ENCODE measurements at places on chromosomes 13 and 19. TPM values are rescaled to one million over a fixed set of nuclear protein-coding genes. Genes with fewer than 3 reads are reported as not detected.

The PTH2 gene
- not detected for total RNA-seq

The DKKL1 gene
- total RNA-seq: not detected

- no peak for DNase-seq
Observed at GRCh38 chr13:28339419-28339818, 155.5 kb downstream of the FLT1 start.

DNA sequence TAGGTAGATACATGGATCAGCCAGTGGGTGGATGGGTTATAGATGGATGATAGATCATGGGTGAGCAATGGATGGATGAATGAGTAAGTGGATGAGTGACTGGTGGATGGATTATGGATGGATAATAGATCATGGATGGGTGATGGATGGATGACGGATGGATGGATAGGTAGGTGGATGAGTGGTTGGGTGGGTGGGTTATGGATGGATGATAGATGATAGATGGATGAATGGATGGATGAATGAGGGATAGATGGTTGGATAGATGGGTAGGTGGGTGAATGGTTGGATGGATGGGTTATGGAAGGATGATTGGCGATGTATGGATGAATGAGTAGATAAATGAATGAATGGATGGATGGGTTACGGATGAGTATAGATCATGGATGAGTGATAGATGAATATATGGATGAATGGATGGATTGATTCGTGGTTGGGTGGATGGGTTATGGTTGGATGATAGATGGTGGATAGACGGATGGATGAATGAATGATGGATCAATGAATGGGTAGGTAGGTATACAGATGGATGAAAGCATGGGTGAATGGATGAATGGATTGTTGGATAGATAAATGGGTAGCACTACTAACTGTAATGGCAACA is 27.0 kb upstream of the PTPRS start:
- no peak for DNase-seq

DNA sequence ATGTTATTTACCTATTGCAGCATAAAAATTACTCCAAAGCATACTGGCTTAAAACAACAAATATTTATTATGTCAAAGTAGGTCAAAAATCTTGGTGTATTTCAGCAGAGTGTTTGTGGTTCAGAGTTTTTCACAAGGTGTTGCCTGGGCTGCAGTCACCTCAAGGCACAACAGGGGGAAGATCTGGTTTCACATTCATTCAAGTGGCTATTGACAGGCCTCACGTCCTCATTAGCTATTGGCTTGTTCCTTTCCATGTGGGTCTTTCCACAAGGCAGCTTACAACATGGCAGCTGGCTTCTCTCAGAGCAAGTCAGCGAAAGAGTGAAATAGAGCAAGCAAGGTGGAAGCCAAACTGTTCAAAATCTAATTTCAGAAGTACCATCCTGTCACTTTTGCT is 602.9 kb downstream of the OLFM4 start:
- DNase-seq: no peak

DNA sequence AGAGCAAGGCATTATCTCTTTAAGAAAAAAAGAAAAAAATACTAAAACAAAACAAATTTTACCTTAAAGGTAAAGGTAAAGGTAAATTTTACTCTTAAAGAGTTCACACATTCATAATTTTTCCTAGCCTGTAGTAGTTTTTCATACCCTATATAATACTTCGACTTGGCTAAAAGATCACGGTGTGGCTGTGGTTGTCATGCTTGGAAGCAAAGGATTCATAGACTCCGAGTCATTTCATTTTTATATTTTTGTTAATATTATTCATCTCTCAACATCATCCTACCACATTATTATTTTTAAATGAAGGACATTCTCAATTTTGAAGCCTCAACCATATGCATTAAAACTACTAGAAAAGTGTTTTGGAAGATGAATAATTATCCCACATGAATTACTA is 52.7 kb downstream of the PIBF1 start:
- DNase-seq: no peak

GRCh38 chr13:99085808-99086266 is 108.0 kb upstream of the DOCK9 start:
- no peak for DNase-seq

DNA sequence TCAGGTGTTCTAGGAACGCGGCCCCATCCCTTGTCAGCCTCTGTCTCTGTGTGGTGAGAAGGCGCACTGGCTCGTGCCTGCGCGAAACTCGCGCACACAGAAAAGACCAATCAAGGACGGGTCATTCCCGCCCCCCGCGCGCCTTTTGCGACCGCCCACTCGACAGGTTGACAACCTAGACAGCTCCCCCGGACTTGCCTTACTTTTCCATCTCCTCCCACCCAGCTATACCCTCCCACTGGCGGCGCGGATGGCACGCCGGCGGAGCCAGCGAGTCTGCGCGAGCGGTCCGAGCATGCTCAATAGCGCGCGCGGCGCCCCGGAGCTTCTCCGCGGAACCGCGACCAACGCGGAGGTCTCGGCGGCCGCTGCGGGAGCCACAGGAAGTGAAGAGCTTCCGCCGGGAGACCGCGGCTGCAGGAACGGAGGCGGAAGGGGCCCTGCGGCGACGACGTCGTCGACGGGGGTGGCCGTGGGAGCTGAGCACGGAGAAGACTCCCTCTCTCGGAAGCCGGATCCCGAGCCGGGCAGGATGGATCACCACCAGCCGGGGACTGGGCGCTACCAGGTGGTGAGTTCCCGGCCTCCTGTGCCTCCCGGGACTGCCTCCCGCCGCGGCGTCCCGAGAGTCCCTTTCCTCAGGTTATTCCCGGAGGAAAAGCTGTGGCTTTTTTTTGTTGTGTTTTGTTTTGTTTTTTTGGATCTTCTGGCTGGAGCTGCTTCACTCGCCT is at the start of gene NDFIP2:
Gene NDFIP2 (plus strand): TSS at position 202 of the 731 bp plus-strand sequence. CDS start 49 bp downstream, at position 251.
- peak; percentile 53 for DNase-seq

The ZNF44 gene
- total RNA-seq: 13.2 TPM

DNA sequence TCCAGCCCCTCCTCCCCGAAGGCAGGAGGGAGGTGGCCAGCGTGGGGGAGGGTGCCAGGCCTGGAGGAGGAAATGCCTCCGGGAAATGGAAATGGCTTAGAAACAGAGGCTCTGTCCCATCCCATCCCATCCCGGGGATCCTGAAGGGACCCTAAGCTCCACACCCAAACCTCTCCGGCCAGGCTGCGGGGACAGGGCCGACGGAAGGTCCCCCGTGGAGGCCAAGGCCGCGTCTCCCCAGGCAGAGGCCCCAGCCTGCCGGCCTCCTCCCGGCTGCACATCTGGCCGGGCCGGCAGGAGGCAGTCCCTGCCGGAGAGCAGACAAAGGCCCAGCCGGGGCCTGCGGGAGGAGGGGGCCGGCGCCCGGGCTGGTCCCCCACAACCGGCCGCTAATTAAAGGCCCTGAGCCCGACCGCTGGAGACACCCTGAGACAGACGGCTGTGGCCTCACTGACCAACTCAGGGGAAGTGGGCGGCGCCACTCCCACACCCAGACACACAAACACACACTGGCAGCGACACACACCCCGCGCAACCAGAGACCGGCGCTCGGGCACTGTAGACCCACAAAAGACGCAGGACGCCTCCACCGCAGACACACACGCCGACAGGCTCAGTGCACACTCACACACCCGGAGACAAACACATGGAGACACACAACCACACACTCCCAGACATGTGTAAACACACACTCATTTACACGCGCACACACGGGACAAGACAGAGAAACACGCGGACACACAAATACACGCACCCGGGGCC is 1.1 kb downstream of the ADAMTS10 start:
- peak; percentile 44 for DNase-seq

DNA sequence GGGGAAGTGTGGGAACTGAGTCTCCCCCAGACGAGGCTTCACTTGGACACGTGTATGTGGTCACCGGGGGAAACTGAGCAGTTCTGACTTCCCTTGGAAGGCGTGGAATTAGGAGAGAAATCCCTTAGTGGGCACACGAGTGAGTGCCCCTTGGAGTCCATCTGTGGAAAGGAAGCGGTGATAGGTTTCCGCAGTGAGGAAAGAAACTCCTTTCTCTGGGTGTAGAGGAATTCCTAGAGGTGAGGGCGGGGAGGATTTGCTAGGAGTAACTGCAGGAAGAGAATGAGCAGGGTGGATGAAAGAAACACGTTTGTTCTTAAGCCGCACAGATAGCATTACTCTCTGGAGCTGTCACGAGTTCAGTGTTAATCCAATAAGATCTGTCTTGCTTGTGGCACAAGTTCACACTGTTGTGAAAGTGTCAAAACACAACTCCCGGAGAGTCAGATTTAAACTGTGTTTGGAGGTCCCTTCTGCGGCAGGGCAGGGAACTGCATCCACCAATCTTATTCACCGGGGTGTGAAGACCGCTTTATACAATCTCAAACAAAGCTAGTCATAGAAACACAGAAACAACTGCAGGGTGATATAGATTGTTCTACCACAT is 1.2 kb downstream of the KL start:
- DNase-seq: no peak

The LILRB3 gene
- 64.2 TPM for total RNA-seq

The CEACAM8 gene
- not detected for total RNA-seq

GRCh38 chr13:21541980-21542379 is 62.0 kb downstream of the MICU2 start:
- no peak for DNase-seq

DNA sequence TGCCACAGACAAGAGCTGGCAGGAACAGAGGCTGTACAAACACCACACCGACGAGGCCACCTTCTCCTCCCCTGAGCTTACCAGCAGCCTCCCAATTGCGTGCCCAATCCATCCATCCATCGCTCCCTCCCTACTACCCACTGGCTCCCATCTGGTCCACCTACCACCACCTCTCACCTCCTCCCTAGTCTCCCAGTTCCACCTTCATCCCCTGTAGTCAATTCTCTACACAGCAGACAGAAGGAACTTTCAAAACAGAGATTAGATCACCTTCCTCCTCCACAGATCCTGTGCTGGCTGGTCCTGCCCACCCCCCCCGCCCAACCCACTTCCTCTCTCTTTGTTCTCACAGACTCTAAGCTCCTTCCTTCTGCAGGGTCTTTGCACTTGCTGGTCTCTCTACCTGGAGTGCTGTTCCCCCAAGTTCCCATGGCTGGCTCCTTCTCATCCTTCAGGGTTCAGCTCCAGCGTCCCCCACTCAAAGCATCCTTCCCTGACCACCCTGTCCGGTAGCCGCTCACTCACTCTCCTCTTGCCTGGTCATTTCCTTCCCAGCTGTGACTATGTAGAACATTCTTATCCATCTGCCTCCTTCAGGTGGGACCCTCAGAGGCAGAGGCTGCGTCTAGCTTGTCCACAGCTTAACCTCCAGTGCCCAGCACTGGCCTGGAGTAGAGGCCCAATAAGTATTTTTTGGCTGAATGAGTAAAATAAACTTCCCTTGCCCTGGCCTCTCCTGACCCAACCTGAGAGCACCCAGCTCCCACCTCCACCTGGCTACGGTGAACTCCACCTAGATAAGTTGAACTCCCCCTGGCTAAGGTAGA is 23.0 kb downstream of the PIN1 start:
- DNase-seq: no peak

The TUBB4A gene
- total RNA-seq: 2.8 TPM

DNA sequence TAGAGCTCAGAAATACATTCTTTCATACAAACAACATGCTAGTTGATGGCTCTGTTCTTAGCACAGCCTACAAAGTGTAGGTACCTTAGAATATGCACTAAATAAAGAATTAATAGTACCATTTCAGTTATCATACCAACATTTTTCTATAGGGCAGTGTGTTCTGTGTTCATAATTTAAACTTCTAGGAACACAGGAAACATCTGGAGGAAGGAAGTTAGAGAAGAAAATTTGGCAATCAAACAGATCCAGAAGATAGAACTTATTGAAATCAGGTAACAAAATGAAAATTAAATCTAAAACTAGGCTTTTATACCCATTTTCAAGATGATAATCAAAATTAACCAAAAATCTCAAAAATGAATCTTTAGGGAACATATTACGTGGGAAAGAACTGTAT is 527.5 kb downstream of the DCT start:
- DNase-seq: no peak

DNA sequence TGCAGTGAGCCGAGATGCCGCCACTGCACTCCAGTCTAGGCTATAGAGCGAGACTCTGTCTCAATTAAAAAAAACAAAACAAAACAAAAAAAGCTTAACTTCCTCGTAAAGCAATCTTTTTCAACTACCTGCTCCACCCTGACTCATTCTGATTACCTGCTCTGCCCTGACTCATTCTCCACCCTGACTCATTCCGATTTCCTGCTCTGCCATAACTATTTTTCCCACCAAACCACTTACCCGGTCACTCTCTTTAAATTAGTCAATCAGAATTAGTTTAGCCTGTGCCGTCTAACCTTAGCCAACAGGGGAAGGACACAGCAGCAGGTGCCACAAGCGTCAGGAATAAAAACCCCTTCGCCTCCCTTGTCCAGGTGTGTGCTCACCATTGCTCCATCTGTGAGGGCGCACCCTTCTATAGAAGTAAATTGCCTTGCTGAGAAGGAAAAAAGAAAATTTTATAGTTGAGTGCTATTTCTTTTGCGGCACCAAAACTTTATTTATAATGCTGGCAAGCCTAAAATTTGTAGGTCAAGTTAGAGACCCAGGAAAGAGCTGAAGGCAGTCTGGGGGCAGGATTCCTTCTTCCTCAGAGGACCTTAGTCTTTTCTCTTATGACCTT is 1.7 kb upstream of the IFT88 start:
- no peak for DNase-seq

GRCh38 chr19:34474233-34474989 is 7.1 kb upstream of the WTIP start:
- DNase-seq: no peak

DNA sequence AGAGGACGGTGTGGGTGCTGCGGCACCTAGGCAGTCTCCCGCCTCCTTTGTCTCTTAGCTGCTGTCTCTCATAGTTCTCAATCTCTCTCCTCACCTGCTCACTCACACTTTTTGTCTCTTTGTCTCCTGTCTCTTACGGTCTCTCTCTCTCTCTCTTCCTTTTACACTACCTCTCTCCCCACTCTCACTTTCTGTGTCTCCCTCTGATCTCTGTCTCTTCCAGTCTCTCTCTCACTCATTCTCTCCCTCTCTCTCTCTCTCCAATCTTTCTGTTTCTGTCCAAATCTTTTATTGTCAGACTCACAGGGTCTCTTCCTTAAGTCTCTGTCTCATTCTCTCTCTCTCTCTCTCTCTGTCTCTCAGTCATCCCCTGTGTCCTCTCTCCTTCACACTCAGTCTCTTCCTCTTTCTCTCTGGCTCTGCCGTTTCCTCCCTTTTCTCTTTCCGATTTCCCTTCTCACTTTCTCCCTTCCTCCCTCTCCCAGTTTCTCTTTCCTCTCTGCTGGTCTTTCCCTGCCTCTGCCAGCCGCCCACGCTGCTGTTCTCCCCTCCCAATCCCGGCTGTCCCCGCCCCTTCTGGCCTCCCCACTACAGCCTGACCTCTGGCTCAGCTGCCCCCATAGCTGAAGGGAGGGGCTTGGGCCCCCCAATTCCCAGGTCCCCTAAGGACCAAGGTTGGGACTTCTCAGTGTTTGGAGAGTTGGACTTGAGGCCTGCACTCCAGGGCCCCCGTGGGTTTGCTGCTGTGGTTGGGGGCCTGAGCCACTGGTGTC is at the start of gene PLEKHA4:
Gene PLEKHA4 (minus strand): TSS at position 504 of the 773 bp plus-strand sequence. CDS start 997 bp downstream, outside the sequence.
- DNase-seq: no peak

DNA sequence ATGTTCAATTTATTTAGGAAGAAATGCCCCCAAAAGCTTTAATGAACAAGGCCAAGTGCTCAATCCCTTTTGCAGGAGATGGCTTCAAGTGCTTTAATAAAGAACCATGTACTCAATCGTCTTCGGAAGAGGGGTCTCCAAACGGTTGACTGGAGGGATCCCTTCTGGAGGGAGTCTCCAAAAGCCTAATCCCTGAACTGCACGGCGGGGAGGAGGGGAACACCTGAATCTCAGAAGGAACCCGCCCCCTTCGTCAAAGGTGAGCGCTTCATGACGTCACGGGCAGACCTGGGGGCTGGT is 505 bp downstream of the PAF1 start:
- DNase-seq: no peak
